ENCODE measurements at places on chromosomes 13 and 19.

DNA sequence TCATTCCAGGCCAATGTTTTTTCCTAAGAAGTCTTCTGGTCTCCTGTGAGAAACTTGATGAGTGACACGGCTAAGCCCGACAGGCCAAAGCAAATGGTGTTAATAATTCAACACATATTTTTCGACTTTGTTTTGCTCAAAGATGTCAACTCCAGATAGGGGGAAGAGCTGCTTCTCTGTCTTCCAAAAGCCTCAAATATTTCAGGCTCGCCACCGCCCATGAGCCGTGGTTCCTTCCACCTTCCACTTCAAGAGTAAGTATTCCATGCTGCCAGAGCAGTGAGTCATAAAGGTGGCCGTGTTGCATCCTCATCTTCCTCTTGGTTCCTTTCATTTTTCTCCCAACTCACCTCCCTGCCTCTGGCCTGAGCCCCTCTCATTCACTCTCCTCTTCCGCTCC, 272.6 kb downstream of the EFNB2 start:
- no peak for DNase-seq

- peak; percentile 73 for DNase-seq
These were observed 20.5 kb upstream of the STRN4 start for GRCh38 chr19:46766569-46767317.

GRCh38 chr13:21111546-21111945, 50.2 kb upstream of the LATS2 start:
- no peak for DNase-seq

DNA sequence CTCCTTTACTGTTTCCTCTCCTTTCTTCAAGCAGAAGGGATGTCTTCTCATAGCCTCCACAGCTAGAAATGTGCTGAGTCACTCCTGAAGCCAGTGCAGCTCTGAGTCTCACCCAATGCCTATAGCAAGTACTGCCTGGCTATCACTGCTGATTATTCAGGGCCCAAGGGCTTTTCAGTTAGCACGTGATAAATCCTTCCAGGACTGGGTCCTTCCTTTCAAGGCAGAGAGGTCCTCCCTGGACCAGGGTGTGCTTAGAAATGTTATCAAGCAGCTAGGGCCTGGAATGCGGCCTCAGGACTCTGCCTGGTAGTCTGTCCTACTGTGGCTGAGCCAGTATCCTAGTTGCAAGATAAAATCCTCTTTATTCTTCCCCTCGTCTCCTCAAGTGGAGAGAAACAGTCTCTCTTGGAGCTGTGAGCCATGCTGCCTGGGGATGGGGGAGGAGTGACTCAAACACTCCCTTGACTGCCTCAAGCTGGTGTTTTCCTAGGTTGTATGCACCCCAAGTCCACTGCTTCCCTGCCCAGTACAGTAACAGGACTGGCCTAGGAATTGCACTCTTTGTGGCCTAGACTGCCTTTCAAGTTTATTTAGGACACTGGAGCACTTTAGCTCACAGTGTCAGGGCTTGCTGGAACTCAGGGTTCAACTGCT, 198.7 kb upstream of the SERP2 start:
- no peak for DNase-seq

DNA sequence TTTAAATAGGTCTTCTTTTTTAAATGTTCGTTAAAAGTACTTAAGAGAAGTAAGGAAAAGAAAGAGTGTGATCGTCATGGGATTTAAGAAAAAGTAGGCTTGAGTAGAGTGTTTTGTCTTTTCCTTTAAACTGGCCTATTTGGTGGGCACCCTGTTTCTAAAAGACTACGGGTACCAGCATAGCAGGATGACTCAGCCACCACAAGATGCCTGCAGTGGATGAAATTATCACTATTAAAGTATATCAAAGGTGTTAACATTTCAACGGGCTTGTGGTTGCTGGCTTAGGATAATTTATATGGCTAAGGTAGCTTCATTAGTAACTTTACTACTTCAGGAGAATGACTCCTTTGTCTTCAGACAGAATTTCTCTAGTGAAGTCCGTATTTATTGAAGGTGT, 112.6 kb downstream of the STARD13 start:
- DNase-seq = no peak

DNA sequence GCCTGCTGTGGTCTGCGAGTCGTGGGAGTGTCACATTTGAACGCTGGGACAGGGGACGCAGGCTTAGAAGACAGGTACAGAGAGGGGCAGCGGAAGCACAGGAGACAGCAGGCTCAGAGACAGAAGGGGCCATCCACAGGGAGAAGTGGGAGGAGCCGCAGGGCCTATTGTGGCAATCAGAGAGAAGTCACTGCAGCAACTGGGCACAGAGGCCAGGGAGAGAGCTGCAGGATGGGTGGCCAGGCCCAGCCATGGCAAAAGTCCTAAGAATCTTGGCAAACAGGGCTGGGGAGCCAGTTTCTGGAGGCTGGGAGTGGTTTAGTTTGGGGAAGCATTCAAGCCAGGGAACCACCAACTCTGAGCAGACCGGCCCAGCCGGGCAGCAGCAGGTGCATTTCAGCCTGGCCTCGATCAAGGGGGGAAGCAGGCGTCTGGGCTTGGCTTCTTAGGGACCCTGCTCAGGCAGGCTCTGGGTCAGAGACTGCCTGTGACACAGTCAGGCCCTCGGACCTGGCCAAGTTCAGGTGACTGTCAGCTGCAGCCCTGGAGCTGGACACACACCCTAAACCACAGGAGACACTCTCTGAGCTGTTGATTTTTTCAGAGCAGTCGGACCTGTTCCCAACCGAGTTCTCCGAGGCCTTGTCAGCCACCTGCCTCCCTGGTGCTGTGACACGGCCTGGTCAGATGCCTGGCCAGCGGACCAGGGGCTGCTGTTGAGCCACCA, 11.8 kb downstream of the SH3GL1 start:
- DNase-seq = no peak

- DNase-seq = no peak
These were observed 1.3 kb downstream of the NFIX start for GRCh38 chr19:12996406-12997094.

- no peak for DNase-seq
These were observed 63.7 kb upstream of the MRI1 start for GRCh38 chr19:13700621-13701020.

GRCh38 chr19:5961969-5962945, 15.7 kb downstream of the RANBP3 start:
- DNase-seq = peak; percentile 31

- no peak for DNase-seq
These were observed 8.9 kb upstream of the OR1I1 start for GRCh38 chr19:15072930-15073647.

DNA sequence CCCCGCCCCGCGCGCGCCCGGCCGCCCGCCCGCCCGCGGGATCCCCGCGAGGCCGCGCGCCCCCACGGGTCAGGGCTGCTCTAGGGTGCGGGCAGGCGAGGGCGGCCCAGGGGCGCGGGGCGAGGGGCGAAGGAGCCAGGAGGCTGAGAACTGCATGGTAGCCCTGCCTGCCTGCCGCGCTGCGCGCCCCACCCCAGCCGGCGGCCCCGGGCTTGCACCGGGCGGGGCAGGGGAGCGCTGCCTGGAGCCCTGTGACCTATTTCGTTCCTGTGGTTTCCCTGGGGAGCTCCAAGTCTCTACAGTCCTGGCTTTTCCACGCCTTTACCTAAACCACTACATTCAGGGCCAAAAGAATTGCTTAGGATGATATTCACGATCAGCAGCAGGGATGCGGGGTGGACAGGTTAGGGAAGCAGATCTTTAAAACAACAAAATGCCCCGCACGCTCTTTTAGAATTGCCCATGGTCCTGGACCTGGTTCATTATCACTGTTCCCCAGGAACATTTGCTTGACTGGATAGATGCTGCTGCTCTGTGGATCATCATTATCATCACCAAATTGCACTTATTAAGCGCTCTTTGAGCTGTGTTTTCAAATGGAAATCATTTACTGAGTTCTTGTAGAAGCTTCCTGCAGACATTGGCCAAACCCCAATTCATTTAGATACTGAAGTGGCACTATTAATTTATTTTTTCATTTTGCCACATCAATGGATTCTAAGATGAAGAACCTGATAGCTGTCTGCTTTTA, 421 bp upstream of the GPR12 start:
- DNase-seq = no peak

Measured in OCI-LY7 (cell line).